ENCODE measurements at places on chromosomes 3 and 15. TPM values are rescaled to one million over a fixed set of nuclear protein-coding genes. Genes with fewer than 3 reads are reported as not detected.
A peak's percentile ranks its signal among the peaks of the same experiment; 100 is the strongest.

Gene RASGRF1
- total RNA-seq = not detected

Gene PRICKLE2
- 20.2 TPM for total RNA-seq

Gene PRKCD
- 78.9 TPM for total RNA-seq

Gene SLC24A5
- total RNA-seq = not detected

Gene HCN4
- 0.14 TPM for total RNA-seq

Gene TM4SF18
- 0.80 TPM for total RNA-seq

Gene CDHR4
- not detected for total RNA-seq

Gene PARL
- total RNA-seq = 42.2 TPM

Gene CYP1A2
- not detected for total RNA-seq

Gene CDC25A
- total RNA-seq = 5.2 TPM

Gene TNIK
- 45.4 TPM for total RNA-seq

Gene GUCA1C
- total RNA-seq = not detected

Gene FANCD2OS
- total RNA-seq = not detected

Gene MRAS
- 7.0 TPM for total RNA-seq

DNA sequence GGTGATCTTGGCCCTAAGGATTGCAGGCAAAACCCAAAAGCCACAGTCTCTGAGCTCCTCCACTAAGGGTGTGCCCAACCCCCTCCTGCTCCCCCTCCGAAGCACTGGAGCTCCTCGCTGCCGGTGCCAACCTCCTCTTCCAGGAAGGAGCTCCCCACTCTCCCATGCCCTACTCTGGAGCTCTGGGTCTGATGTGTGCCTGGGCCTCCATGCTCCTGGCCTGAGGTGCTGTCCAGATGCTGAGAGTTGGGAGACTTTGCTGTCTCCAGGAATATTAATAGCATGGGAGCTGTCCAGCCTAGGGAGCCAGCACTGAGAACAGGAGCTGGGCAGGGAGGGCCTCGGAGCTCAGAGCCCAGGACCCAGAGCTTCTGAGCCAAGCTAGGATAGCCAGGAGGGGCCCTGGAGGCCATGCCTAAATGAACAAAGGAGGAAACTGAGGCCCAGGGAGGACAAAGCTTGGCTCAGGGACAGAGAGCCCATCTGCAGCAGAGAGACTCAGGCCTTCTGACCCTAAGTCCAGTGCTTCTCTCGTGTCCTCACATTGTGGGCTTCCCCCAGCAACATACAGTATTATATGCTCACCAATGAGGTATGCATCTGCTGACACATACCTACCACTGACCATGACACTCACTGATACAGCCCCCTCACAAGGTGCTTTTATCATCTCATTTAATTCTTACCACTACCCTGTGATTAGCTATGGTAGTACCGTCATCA lies 36.9 kb upstream of the HERC1 start:
- no peak overlapping the region for H3K4me3 ChIP-seq
- no peaks in the 10 kb centered on the region for H3K4me1 ChIP-seq
- no peaks in the 10 kb centered on the region for H3K36me3 ChIP-seq
- H3K27me3 ChIP-seq = no peaks in the 10 kb centered on the region
- no peak overlapping the region for H3K27ac ChIP-seq
- DNase-seq = no peak

DNA sequence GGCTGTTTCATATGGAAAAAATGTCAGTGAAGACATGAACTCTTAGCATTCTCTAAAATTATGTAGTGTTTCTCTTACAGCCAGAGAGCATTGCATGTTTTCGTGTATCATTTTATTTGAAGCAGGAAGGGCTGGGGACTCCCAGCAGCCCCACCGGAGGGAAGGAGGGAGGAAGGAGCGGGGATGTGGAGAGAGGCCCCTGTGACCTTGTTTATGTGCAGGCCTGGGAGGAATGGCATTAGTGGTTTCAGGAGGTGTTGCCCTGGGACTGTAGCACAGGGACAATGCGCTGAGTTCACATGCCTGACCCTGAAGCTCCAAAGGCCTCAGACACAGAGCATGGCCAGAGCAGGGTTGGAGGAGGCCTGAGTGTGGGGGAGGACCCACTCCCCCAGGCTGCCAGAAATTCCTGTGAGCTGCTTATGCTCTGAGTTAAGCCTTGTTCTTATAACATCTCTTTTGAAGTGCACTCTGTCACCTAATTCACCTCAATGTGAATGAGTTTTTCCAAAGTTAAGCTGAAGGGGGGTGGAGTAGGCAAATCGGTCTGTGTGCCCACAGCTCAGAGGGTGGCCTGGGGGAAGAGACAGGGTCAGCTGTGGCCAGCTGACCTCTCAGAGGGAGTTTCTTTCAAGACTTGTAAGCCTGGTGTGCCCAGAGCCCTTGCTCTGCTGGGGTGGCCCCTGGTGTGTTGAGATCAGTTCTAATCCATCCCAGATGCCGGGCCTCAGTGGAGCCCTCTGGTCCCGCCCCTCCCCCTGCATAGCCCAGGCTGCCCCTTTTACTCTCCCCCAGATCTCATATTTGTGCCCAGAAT lies 3.9 kb upstream of the RNU6-1 start:
- DNase-seq = no peak
- H3K4me3 ChIP-seq = no peak overlapping the region
- peak overlapping the region; percentile 11 for H3K27ac ChIP-seq
- H3K36me3 ChIP-seq = no peaks in the 10 kb centered on the region
- H3K4me1 ChIP-seq = peaks cover 14% of the 10 kb centered on the region

- H3K4me1 ChIP-seq = peaks cover 8% of the 10 kb centered on the region
- H3K27me3 ChIP-seq = no peaks in the 10 kb centered on the region
- H3K27ac ChIP-seq = no peak overlapping the region
- DNase-seq = no peak
- no peak overlapping the region for H3K4me3 ChIP-seq
Observed at GRCh38 chr3:122559906-122560305, 4.2 kb downstream of the PARP9 start.

- no peak for DNase-seq
- H3K27me3 ChIP-seq = no peaks in the 10 kb centered on the region
- no peaks in the 10 kb centered on the region for H3K36me3 ChIP-seq
- H3K4me1 ChIP-seq = no peaks in the 10 kb centered on the region
- no peak overlapping the region for H3K4me3 ChIP-seq
Observed at GRCh38 chr3:82240322-82240721, 478.9 kb upstream of the GBE1 start.

DNA sequence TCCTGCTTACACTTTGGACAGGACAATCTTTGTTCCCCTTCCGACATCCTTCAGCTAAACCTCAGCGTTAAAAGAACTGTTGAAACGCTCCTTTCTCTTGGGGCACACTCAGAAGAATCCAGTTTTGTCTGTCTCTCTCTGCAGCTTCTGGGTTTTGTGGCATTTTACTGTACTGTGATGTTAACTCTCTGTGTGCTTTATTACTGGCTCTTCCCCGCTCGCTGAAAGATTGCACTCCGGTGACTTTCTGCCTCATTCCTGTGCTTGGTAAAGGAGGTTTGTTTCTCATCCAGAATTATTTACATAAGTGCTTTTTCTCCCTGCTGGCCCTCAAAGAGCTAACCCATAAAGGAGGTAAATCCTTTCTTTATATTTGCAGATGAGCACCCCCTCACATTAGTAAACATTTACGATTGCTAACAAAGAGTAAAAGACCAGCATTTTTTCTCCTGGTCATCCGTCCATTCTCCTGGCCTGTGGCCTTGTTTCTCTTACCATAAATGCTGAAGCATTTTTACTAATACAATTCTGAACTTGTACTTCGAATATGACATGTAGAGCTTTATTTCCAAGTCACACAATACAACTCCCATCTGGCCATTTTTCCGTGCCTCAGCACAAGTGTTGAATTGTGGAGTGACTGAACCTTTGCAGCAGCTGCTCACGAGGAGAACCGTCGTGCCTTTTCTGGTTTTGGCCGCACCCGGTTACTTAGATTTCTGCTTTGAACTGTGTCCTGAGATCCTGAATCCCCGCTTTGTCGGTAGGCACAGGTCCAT lies 69.3 kb upstream of the RPL35A start:
- DNase-seq = no peak
- peaks cover 18% of the 10 kb centered on the region for H3K36me3 ChIP-seq
- no peaks in the 10 kb centered on the region for H3K4me1 ChIP-seq

- peaks cover 16% of the 10 kb centered on the region for H3K4me1 ChIP-seq
- DNase-seq = no peak
- H3K4me3 ChIP-seq = no peak overlapping the region
Observed at GRCh38 chr15:89652131-89652530, 3.1 kb downstream of the KIF7 start.

GRCh38 chr15:57373251-57373881 lies 2.9 kb upstream of the CGNL1 start:
- DNase-seq = no peak
- no peaks in the 10 kb centered on the region for H3K36me3 ChIP-seq
- no peak overlapping the region for H3K27ac ChIP-seq
- H3K4me3 ChIP-seq = no peak overlapping the region
- peaks cover 23% of the 10 kb centered on the region for H3K27me3 ChIP-seq

DNA sequence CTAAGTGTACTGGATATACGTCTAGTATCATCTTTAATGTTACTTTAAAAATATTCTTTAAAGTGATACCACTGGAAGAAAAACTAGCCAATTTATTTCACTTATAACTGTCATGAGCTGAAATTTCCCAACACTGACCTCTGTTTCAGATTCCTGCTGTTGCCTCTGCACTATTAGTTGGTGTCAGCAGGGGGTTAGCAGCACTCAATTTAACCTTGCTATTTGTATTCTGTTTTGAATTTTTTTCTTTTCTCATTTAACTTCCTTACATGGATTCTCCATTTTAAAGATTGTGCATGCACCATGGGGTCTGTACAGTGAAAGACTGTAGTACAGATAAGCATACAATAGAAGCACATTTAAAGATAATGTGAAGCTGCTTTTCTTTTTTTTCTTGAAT lies 169.2 kb downstream of the UBE2E2 start:
- no peaks in the 10 kb centered on the region for H3K27me3 ChIP-seq
- no peaks in the 10 kb centered on the region for H3K4me1 ChIP-seq
- H3K27ac ChIP-seq = no peak overlapping the region
- no peak for DNase-seq
- no peaks in the 10 kb centered on the region for H3K36me3 ChIP-seq

GRCh38 chr3:5191555-5192304 lies 4.2 kb downstream of the EDEM1 start:
- peak overlapping the region; percentile 44 for H3K27ac ChIP-seq
- H3K4me3 ChIP-seq = no peak overlapping the region
- peaks cover 18% of the 10 kb centered on the region for H3K4me1 ChIP-seq
- no peak for DNase-seq

DNA sequence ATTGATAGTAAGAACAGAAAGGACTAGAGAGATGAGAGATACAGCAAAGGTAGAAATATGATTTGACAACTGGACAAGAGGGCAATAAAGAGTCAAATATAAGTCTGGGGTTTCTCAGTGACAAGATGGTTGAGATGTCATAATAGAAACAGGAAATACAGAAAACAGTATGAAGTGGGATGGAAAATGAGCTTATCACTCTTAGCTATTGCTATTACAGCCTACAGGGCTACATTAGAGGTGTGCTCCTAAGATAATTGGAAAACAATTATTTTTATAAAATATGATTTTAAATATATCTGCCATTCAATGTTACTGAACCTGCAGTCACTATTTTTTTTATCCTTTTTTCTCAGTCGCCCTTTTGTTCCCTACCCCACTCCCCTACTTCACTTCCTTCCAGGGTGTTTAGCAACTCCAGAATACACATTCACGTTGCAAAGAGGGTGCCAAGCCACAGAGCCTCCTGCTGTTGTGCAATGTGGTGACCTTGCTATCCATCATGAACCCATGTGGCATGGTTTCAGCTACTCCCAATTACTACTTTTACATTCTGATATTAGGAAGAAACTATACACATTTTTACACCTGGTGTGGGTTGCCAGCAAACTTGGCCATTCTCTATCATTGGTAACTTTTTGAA lies 6.0 kb downstream of the NRG4 start:
- no peak overlapping the region for H3K27ac ChIP-seq
- H3K4me3 ChIP-seq = no peak overlapping the region
- H3K27me3 ChIP-seq = peaks cover 37% of the 10 kb centered on the region
- DNase-seq = no peak
- no peaks in the 10 kb centered on the region for H3K4me1 ChIP-seq
- H3K36me3 ChIP-seq = no peaks in the 10 kb centered on the region

GRCh38 chr15:51833772-51834171 lies 4.3 kb downstream of the TMOD3 start:
- no peaks in the 10 kb centered on the region for H3K27me3 ChIP-seq
- H3K4me3 ChIP-seq = no peak overlapping the region
- H3K36me3 ChIP-seq = no peaks in the 10 kb centered on the region
- H3K4me1 ChIP-seq = peaks cover 44% of the 10 kb centered on the region
- H3K27ac ChIP-seq = no peak overlapping the region
- no peak for DNase-seq

Measured in transverse colon (tissue), 4 donors.